ENCODE measurements at places on chromosomes 12 and 14.

DNA sequence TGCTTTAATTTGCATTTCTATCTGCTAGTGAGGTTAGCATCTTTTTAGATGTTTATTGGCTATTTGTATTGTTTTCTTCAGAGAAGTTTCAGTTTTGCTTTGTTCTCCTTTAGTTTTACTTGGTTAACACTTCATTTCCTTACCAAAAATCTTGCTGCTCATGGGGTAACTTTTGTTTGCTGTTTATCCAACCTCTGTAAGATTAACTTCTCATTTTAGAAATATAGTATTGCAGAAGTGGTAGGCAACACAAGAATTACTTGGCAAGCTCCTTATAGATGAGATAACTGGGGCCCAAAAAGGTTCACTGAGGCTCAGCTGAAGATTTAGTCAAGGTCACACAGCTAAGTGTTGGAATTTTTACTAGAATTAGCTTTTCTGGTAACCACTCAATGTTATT is 40.5 kb downstream of the ALKBH1 start:
- no peak for DNase-seq

DNA sequence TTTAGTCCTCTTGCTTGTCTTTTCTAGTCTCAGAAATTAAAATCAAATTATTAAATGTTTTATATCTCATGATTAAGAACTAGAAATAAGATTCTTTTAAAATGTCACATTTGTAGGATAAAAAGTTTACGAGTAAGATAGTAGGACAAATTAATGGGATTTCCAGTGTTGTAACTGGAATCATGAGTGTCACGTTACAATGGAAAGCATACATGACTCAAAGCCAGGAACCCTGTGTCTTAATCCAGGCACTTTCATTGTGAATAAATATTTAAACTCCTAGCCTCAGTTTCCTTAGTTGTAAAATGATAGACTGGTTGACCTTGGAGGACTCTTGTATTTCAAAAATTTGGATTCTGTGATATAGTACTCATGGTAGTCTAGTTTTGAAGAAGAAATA is 84.9 kb downstream of the MIA2 start:
- DNase-seq = no peak

GRCh38 chr12:57952766-57953165 is 11.4 kb downstream of the ATP23 start:
- no peak for DNase-seq

DNA sequence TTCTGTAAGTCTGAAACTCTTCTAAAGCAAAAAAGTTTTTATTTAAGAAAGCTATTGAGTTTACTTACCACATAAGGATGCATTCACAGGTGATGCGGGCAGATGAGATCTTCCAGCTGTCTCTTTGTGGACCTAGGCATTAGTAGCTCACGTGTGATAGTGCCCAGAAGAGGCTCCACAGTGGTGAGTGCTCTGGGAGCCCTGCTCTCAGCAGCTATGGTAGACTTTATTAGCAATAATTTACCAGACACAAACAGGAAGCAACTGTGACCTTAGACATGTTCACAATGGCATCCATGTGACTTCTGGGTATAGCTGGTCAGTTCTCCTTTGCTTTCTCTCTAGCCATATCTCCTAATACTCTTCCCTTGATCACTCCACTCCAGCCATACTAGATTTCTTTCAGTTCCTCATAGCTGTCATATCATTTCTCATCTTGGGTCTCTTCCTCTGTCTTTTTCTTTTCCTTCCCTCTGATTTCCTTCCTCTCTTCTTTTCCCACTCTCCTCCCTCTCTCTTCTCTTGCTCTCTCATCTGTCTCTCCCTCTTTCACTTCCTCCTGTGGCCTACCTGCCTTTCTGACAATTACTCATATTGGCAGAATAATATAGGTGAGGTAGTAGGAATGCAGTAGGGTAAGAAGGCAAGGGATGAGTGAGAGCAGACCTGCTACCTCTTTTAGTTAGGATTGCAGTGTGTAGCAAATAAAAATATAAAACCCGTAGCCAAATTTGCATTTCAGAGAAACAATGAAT is 75.2 kb upstream of the SCAF11 start:
- no peak for DNase-seq

DNA sequence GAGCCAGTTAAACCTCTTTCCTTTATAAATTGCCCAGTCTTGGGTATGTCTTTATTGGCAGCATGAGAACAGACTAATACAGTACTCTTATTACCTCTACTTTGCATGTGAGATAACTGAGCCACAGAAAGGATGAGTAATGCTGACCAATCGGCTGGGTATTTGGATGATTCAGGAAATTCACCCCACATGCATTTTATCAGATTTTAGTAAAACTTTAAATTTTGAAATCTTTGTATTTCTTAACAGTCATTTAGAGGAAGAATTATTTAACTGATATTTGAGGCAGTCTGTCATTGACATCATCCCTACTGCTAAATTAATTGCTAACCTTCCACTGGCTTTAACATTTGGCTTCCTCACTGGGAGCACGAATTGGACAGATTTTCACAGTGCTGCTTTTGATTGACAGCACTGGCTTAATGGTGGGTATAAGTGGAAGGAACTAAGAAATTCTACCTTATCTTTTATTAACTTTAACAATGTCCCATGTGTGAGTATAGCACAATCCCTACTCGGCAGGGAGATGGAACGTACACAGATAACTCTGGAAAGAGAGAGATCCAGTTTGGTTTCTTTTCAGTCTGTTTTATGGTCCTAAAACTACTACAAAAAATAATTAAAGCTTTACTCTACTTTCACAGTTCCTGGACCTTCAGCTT is 261.0 kb downstream of the DACT1 start:
- no peak for DNase-seq

DNA sequence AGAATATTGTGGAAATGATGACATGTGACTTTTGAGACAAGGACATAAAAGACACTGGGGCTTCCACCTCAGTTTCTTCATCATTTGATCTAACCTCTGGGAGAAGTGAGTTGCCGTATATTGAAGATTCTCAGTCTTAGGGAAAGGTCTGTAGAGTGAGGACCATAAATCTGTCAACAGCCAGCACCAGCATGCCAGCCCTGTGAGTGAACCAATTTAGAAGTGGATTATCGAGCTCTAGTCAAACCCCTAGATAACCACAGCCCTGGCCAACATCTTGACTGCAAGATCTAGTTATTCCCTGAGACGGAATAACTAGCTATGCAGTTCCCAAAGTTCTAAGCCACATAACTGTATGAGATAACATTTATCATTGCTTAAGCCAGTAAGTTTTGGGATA is 108.8 kb upstream of the PTPRR start:
- no peak for DNase-seq

Data from NCI-H1048 (cell line).